Activated naive CD8-positive, alpha-beta T cell treated with anti-CD3 and anti-CD28 coated beads, Interleukin-2, amount 50 U/mL, for 16 hours (primary cell): ENCODE measurements at places on chromosomes 5 and 9.

DNA sequence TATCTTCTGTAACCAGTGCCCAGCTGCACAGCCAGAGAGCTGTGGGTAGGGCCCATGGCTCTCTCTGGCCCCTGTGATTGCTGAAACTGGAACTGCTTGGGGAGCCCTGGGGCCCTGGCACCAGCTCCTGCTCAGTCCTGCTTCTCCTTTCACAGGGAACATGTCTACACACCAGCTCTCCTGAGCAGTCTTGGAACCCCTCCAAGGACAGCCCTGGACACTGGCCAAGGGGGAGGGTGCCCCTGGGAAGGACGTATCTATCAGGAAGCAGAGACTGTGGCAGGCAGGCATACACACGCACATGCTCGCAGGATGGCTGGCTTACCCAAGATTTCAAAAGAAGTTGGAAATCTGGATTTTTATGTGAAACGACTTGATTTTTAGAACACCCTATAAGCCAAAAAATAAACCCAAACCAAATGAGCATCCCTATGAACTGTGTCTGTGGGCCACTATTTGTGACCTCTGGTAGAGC lies 8.8 kb upstream of the TRAF1 start:
- no peak for DNase-seq

GRCh38 chr9:211036-211435 lies 3.6 kb upstream of the DOCK8 start:
- DNase-seq = no peak

DNA sequence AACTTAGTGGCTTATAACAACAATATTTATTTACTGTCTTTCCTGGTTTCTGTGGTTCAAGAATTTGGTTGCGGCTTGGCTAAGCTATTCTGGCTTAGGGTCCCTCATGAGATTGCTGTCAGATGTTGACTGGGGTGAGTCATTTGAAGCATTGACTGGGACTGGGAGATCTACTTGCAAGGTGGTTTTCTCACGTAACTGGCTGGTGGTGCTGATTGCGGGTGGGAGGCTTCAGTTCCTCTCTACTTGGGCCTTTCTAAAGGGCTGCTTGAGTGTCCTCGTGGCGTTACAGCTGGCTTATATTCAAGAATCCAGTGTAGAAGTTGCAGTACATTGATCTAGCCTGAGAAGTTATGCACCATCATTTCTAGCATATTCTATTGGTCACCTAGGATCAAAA lies 218.5 kb upstream of the ELAVL2 start:
- DNase-seq = no peak

GRCh38 chr5:158992037-158992740 lies 107.5 kb downstream of the EBF1 start:
- DNase-seq = no peak

DNA sequence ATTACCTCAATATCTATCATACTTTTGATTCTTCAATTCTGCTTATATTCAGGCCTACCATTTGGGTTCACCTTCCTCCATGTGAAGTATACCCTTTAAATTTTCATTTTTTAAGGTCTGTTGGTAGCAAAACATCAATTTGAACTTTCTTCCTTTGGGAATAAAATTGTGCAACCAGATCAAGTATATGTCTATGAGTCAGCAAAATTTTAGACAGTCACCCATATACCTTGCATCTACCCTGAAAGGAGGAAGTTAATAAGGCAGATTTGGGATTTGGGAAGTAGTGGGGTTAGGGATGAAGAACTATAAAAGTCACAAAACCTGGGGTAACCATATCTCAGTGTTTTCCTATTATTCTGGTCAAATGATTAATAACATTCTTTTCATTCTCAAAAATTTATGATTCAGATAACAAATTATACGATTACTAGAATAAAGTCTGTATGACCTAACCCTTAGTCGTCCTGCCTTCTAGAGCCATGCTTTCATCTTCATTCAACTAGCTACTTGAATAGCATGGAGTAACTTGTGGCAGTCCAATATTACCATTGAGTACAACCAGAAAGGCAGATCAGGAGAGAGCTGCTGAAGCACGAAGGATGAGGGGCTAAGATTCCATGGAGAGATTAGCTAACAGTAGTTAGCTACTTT lies 2.8 kb upstream of the IL33 start:
- no peak for DNase-seq

- DNase-seq = no peak
Observed at GRCh38 chr5:157464519-157465171, 4.6 kb downstream of the NIPAL4 start.

GRCh38 chr9:106885451-106885850 lies 22.5 kb downstream of the ZNF462 start:
- DNase-seq = no peak

- DNase-seq = no peak
Observed at GRCh38 chr9:88372103-88372654, 16.1 kb upstream of the SPIN1 start.

GRCh38 chr5:56269216-56269927 lies 36.2 kb upstream of the ANKRD55 start:
- DNase-seq = no peak

- DNase-seq = no peak
Observed at GRCh38 chr5:91381239-91381773, 1.8 kb downstream of the ARRDC3 start.
